ENCODE measurements at places on chromosomes 11 and 22.

DNA sequence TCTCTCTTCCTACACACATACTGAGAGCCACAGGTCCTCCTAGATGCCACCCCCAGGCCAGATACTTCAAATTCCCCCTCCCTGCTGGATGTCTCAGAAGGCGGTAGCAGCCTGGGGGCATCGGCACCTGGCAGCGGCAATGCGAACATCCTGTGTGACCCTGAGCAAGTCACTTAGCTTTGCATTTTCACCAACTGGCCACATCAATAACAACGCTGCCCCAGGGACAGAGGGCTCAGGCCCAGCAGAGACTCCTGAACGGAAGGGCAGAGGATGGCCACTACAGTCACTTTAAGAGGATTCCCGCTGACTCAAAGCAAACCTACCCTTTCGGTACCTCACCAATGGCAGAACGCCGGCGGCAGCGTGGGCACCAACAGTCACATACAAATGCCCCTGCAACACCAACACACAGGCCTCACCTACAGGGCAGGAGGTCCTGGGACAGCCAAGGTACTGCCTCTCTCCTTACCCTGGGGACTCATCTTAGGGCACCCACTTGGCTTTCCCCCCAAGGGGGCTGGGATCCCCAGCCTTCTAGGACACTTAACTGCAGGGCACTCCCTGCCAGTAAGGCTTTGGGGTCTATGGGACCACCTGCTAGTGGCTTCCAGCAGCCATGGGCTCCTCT is 1.6 kb downstream of the LMO1 start:
- DNase-seq: no peak

GRCh38 chr11:71486320-71486719 is 33.3 kb downstream of the NADSYN1 start:
- DNase-seq: no peak

GRCh38 chr11:26028393-26028911 is 303.5 kb upstream of the ANO3 start:
- DNase-seq: no peak

- DNase-seq: peak; percentile 81
Measured at GRCh38 chr22:20495861-20496681, 476 bp upstream of the KLHL22 start.

DNA sequence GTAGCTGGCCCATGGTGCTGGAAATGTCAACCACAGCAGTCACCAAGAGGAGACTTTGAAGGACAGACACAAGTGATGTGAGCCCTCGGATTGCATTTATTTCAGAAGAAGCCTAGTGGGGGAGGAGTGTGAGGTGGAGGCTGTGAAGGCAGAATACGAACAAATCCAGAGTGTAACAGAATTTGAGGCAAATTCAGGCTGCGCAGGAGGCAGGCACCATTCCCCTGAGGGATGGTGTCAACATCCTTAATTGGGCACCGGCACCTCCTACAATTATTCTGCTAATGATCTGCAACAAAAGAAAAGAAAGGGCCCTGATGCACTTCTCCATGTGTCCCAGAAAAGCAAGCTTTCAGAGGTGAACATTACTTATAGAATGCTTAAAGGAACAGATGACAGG is 32.2 kb downstream of the CWC15 start:
- no peak for DNase-seq

- DNase-seq: no peak
Measured at GRCh38 chr22:36546092-36546804, 17.3 kb upstream of the EIF3D start.

GRCh38 chr11:131418189-131418588 is 47.8 kb downstream of the NTM start:
- DNase-seq: no peak

DNA sequence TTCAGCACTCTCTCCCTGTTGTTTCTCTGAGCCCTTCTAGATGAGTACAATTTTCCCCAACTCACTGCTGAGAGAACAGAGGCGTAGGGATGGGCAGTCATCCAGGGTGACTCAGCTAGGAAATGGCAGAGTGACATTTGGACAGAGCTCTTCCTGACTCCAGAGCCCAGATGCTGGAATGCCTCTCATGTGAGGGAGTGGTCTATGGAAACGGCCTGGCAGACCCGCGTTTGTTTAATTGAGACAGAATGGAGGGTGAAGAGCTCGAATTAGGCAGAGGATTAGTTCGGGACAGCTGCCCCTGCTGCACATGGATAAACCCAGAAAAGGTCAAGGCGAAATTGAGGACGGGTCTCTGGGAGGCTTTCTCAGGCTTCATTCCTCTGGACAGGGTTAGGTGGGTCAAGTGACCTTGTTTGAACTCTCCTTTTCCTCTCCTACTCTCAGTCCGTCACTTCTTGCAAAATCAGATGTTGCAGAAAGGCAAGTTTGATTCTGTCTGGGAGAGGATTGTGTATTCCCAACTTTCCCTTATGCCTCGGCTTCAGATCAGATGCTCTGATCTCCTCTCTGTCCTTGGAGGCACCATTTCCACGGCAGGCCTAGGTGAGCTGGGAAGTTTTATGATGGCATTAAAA is 7.6 kb upstream of the LMO2 start:
- no peak for DNase-seq

GRCh38 chr11:69142895-69143294 is 12.8 kb upstream of the SMIM38 start:
- DNase-seq: no peak

DNA sequence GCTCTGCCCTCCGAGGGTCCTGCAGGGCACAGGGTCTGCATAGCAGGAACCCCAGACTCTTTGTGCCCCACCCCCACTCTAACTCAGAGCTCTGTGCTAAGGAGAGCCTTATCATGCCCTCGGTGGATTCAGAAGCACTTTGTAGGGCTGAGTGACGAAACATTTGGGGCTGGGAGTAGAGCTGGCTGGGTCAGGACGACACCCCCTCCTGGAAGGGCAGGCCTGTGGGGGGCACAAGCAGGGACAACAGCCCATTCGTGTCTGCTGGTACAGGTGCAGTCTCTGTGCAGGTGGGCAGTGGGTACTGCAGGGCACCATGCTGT is 8.9 kb downstream of the APOBEC3A start:
- no peak for DNase-seq

DNA sequence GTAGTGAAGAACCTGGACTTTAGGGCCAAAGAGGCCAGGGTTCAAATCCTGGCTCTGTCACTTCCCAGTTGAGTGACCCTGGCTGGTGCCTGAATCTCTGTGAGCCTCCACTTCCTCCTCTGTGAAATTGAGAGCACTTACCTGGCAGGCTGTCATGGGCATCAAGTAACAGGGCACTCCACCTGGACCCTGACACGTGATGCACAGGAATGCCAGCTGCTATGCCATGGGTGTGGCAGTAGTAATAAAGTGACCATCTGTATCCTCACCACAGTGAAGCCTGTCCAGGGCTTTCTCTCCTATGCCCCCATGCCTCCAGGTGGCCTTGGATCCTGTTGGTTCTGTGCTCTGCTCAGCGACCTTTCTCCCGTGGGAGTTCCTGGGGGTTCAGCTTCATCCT is 29.8 kb upstream of the PPP6R3 start:
- no peak for DNase-seq

DNA sequence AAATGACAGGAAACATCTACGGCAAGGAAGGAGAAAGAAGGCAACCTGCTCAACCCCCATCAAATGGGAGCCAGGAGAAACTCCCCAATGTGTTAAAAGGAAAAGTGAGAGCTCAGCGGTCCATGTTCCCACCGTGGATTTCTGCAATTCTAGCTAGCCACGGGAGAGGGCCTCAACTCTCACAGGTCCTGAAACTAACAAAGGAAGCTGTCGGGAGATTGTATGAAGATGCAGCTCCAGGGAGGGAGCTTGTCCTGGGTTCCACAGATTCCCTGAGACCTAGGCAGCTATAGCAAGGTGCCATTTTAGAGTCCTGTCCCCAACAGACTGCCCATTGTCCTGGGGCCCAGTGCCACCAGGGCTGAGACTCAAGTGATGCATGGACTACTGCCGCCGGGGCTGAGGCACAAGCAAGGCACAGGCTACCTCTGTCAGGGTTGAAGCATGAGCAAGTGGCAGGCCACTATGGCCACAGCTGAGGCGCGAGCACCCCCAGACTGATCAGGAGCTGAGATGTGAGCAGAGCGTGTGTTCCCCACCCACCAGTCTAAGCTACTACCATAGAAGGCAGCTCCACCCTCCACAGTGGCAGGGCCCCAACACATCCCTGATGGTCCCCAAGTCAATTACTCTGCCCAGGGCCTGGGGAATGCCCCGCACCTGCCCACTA is 31.3 kb downstream of the RSF1 start:
- DNase-seq: no peak

DNA sequence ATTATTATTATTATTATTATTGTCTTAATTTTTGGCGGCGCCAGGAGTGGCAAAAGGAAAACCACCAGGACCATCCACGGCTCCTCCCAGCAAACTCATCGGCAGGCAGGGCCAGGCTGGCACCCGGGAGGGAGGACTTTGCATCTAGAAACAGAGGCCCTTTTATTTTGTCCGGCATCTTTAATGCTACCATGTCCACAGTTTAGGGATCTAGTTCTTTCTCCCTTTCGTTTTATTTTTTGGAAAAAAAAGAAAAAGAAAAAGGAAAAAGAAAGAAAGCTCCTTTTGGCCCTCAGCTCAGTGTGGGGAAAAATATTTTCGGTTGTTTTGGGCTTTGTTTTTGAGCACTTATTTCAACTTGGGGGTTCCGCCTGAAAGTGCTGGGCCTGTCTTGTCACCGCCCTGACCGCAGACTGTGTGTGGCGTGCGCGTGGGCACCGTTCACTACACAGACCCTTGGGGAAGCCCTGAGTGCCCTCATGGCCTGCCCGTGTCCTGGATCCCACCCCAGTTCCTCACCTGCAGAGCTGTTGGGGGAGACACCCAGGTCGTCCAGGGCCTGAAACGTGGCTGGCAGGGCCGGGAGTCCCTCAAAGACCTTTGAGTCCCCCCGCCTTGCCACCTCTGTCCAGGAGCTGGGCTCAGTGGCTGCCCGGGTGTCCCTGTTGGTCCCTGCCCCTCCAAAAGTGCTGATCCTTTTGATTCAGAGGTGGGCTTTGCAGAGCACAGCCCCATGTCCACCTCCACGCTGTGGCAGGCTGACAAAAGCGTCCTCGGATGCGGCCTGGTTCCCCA is 69.1 kb upstream of the PPARA start:
- no peak for DNase-seq

DNA sequence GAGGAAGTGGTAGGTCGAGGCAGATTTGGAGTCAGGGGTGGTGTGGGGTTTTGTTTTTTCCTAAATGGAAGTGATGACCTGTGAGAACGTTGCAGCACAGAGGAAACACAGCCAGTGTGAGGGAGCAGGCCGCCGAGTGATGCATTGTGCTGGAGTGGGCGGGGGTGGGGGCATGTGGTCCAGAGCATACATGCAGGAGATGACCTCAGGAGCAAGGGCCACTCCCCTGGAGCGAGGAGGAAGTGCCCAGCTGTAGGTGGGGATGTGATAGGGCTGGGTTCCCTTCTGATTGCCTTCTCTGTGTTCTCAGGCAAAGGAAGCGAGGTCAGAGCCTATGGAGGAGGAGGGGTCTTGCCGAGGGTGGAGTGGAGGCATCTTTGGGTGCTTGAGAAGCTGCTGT is 81.4 kb downstream of the PPP6R3 start:
- no peak for DNase-seq

GRCh38 chr11:94876222-94876621 is 97.1 kb downstream of the CWC15 start:
- no peak for DNase-seq

DNA sequence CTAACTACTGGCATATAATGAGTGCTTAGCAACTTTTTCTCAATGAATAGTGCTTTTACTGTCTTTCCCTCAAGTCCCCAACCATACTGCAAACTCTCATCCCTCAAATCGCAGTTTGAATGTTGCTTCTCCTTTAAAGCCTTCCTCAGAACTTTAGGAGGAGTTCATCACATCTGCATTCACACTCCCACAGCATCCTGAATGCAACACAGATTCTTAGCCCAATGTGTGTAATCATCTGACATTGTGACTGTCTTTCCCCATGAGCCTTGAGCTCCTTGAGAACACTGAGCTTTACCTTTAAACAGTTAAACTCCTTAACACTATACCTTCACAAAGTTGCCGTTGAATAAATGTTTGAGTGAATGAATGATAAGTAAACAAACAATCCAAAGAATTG is 81.7 kb upstream of the FAM181B start:
- DNase-seq: no peak

- DNase-seq: no peak
Measured at GRCh38 chr11:67698247-67698646, 23.8 kb upstream of the ALDH3B2 start.

- no peak for DNase-seq
Measured at GRCh38 chr22:37674951-37675929, at the start of gene LGALS1. Gene LGALS1 (plus strand): TSS chr22:37675636. CDS start chr22:37675703, 67 bp downstream.

DNA sequence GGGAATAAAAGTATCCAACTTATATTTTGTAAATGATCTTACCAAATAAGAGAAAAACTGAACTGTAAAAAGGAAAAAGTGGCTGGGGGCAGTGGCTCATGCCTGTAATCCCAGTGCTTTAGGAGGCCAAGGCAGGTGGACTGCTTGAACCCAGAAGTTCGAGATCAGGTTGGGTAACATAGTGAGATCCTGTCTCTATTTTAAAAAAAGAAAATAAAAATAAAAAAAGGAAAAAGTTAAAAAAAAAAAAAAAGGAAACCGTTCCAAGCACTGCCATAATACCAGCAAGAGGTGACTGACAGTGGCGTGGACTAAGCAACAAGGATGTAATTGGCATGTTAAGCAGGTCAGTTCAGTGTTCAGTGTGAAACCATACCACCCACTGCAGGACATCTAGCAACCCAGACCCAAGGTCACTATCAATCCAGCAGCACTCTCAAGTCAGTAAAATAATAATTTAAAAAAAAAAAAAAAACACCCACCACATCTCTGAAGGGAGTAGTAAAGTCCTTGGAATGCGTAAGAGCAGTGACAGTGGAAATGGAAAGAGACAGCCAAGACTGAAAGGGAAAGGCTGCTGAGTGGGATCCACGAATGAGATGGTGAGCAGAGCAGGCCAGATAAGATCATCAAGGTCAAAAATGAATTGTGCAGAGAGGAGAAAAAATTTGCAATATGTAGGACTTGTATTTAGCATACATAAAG is 43.6 kb downstream of the MAPK1 start:
- DNase-seq: no peak

DNA sequence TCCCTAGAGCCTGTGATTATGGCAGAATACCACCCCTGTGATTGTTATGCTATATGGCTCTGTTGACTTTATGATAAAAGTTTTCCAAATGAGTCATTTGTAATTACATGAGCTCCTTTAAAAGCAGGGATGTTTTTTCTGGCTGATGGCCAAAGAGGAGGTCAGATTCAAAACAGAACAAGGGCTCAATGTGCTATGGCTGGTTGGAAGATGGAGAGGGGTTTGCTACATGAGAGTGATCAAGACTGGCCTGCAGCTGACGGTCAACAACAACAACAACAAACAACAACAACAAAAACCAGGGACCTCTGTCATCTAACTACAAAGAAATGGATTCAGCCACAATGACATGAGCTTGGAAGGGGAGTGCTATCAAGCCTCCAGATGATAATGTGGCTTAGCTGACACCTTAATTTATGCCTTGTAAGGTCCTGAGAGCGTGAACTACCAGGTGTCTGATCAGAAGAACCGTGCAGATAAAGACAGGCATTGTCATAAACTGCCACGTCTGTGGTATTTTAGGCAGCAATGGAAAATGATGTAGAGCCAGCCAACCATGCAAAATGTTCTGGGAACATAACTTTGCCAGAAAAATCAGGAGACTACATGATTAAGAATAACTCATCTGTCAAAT is 47.2 kb downstream of the PIWIL3 start:
- DNase-seq: no peak

GRCh38 chr22:20279662-20280134 is 11.6 kb upstream of the RTN4R start:
- DNase-seq: no peak
